ENCODE measurements at places on chromosomes 6 and 20.

DNA sequence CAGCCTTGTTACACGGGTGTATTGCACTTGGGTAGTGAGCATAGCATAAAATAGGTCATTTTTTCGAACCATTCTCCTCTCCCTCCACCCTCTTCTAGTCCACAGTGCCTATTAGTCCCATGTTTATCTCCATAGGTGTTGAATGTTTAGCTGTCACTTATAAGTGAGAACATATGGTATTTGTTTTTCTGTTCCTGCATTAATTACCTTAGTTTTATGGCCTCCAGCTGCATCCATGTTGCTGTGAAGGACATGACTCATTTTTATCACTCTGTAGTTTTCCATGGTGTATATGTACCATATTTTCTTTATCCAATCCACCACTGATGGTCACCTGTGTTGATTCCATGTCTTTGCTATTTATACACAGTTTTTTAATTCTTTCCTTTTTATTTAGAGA, 889.5 kb downstream of the EYS start:
- no peak for DNase-seq
- H3K4me3 ChIP-seq, result no peak overlapping the region
- no peaks in the 10 kb centered on the region for H3K4me1 ChIP-seq

DNA sequence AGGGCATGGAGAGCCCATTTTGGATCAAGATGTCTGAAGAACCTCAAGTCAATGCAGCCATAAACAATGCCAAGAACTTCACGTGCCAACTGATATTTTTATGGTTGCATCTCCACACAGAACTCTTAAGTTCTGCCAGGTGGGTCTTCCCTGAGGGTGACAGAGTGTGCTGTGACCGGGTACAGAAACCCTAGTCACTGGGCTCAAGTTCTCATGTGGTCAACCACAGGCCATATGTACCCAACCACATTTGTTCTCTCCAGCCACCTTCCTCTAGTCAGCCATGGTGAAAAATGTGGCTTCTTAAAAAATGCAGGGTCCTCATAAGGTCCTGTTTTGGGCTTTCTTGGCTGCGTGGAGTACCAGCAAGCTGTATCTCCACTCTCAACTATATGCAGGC, 48.9 kb downstream of the CLIC5 start:
- peaks cover 5% of the 10 kb centered on the region for H3K4me1 ChIP-seq
- H3K27ac ChIP-seq, result no peak overlapping the region
- no peak overlapping the region for H3K4me3 ChIP-seq
- no peaks in the 10 kb centered on the region for H3K27me3 ChIP-seq
- H3K36me3 ChIP-seq, result no peaks in the 10 kb centered on the region

DNA sequence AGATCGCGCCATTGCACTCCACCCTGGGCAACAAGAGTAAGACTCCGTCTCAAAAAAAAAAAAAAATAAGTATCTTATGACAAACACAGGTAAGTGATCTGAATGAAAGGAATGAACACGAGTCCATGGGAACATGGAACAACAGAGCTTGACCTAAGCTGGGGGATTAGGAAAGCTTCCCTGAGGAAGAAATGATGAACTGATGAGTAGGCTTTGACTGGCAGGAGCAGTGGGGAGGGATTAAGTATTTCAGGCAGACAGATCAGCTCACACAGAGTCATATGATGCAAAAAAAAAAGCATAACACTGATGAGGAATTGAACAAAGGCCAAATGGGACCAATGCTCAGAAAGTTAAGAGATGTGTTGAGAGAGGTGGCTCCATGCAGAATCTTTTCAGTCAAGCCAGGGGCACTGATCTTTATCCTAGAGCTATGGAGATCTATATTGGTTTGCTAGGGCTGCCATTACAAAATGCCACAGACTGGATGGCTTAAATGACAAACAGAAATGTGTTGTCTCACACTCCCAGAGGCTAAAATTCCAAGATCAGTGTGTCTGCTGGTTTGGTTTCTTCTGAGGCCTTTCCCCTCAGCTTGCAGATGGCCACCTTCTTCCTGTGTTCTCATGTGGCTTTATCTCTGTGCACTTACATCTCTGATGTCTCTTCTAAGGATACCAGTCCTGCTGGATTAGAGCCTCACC, 85.6 kb downstream of the ANKRD6 start:
- no peaks in the 10 kb centered on the region for H3K27me3 ChIP-seq
- no peak for DNase-seq
- peaks cover 23% of the 10 kb centered on the region for H3K4me1 ChIP-seq
- no peaks in the 10 kb centered on the region for H3K36me3 ChIP-seq
- no peak overlapping the region for H3K27ac ChIP-seq

DNA sequence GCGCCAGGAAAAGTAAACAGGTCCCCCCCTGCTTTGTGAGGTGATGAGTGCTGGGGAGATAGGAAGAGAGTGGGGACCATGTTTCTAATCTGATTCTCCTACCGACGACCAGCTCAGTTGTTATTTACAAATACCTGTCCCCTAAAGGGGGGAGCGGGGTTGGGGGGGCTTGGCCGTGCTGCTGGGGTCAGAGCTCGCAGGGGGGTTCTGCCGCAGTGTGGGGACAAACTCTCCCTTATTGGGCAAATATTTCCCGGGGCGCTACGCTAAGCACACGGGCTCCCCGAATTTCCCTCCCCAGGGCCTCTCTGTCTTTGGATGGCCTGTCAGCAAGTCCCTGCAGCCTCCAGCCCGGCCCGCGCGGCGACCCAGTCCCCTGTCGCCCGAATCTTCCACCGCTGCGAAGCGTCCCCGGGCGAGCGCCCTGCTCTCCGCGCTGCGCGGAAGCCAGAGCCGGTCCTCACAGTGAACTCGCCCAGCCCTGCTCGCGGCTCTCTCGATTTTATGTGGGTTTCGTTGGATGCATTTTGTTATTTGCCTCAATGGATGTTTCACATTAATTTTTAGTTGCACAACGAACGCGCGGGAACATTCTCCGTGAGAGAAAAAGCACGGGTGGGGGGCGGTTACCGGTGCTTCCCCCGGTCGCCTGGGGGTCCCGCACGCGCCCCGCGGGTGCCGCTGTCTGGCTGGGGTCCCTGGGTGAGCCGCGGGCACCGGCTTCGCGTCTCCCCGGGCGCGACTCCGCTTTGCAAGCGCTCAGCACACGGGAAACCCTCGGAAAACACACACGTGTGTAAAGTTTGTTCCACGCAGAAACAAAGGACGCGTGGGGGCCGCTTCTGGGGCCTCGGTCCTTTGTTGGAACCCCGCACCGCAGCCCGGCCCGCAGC, 1.5 kb upstream of the STX16 start:
- DNase-seq, result peak; percentile 23
- peaks cover 47% of the 10 kb centered on the region for H3K4me1 ChIP-seq
- peak overlapping the region; percentile 72 for H3K4me3 ChIP-seq
- no peaks in the 10 kb centered on the region for H3K36me3 ChIP-seq

DNA sequence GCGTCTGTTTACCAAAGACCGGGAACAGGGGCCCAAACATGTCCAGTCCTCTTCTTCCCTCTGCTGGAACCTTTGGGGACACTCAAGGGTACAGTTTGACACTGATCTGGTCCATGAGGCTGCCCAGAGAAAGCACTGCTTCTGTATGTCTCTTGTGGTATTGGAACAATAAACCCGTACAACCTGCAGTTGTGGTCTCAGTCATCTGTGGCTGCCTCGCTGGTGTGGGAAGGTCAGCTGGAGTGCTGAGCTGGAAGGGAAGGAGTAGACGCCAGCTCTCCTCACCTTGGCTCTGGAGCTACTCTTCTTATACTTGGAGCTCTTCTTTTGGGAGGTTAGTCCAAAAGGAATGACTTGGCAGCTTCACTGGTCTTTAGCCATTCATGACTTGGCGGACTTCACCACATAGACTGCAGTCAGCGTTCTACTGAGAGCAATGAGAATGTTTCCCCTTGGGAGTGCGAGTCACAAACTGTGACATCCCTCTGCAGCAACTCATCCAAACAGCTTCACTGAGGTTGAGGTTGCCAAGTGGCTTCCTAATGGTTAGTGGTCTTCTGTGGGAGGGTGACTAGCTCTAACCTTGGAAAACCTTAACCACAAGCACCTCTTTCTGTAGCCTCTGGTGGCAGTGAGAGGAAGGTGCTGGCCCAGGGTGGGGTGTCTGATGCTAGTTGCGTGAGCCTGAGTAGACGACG, 81.2 kb downstream of the ASXL1 start:
- H3K4me3 ChIP-seq, result no peak overlapping the region
- H3K27me3 ChIP-seq, result no peaks in the 10 kb centered on the region
- no peaks in the 10 kb centered on the region for H3K4me1 ChIP-seq
- H3K36me3 ChIP-seq, result peaks cover 72% of the 10 kb centered on the region

- peaks cover 7% of the 10 kb centered on the region for H3K4me1 ChIP-seq
- no peak overlapping the region for H3K27ac ChIP-seq
Observed at GRCh38 chr20:62772103-62772611, 24.1 kb upstream of the MRGBP start.

DNA sequence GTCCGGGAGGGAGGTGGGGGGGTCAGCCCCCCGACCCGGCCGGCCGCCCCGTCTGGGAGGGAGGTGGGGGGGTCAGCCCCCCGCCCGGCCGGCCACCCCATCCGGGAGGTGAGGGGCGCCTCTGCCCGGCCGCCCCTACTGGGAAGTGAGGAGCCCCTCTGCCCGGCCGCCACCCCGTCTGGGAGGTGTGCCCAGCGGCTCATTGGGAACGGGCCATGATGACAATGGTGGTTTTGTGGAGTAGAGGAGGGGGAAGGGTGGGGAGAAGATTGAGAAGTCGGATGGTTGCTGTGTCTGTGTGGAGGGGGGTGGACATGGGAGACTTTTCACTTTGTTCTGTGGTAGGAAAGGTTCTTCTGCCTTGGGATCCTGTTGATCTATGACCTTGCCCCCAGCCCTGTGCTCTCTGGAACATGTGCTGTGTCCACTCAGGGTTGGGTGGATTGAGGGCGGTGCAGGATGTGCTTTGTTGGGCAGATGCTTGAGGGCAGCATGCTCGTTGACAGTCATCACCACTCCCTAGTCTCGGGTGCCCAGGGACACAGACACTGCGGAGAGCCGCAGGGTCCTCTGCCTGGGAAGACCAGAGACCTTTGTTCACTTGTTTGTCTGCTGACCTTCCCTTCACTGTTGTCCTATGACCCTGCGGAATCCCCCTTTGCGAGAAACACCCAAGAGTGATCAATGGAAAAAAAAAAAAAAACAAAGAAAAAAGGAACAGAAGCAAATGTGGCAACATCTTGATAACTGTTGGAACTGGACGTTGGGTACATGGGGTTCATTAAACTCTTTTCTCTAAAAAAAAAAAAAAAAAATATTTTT, 15.7 kb upstream of the E2F1 start:
- H3K27ac ChIP-seq, result no peak overlapping the region
- no peak overlapping the region for H3K4me3 ChIP-seq

Measured in tibial artery (tissue), 4 donors.